ENCODE measurements at places on chromosomes 2 and 18.

DNA sequence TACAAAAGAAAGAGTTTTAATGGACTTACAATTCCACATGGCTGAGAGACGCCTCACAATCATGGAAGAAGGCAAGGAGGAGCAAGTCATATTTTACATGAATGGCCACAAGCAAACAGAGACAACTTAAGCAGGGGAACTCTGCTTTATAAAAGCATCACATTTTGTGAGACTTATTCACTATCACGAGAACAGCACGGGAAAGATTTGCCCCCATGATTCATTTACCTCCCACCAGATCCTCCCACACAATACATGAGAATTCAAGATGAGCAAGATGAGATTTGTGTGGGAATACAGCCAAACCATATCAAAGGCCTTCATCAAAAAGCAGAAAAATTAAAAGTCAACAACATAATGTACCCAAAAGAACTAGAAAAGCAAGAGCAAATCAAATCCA is 111.0 kb upstream of the RPRM start:
- no peak for DNase-seq

DNA sequence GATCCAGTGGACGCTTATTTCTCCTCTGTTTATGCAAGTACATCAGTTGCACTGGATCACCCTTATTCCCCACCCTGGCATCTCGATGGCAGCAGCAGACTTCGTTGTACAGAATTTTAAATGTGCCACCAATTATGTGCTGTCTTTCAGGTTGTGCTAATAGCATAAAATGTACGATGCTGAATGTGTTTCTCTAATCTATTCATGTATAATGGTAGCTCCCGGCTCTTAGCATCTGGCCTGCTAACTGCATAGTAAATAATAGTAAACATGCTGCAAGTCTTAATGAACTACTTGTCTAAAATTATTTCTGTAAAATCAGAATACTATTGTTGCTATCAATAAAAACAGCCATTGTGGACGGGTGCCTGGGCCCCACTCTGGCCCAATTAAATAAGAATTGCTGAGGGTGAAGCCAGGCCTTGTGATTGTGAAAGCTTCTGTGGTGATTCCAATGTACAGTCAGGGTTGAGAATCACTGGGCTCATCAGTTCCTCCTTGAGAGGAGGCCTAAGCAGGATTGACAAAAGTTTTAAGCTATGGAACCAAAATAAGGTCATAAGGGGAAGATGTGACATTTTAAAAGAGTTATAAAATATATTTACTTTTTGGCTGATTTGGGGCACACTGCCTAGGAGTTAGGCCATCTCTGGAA is 14.4 kb upstream of the MYO3B start:
- no peak for DNase-seq

DNA sequence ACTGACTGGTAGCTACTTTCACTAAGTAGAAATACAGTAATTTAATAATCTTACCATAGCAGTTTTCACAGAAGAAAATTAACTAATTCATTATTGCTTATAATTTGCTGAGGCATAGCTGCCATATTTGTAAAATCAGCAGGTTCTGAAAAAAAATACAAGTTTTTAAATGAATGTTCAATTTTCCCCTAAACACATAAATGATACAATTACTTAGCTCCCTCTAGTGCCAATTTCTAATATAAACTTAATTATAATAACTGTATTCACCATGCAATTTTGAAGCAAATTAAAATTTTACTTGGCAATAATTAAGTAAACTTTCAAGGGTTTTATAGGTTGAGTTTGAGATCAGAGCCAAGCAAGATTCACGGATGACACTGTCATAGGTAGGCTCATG is 1321.6 kb upstream of the ACVR2A start:
- DNase-seq = no peak

DNA sequence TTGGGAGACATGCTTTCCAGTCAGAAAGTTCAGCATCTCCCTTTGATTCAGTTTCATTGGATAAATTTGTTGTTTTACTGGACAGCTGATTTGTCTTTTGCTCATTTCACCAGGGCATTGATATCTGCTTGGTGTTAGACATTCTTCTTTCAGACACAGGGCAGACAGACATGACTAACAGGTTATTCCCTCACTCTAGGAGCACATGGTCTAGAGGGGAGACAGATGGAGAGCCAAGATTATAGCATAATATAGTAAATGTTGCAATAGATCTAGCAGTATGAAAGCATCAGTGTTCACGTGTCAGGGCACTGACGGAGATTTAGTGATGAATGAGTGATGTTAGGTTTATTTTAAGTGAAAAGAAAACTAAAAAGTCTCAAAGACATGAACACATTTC is 187.0 kb upstream of the CYRIA start:
- DNase-seq = no peak

DNA sequence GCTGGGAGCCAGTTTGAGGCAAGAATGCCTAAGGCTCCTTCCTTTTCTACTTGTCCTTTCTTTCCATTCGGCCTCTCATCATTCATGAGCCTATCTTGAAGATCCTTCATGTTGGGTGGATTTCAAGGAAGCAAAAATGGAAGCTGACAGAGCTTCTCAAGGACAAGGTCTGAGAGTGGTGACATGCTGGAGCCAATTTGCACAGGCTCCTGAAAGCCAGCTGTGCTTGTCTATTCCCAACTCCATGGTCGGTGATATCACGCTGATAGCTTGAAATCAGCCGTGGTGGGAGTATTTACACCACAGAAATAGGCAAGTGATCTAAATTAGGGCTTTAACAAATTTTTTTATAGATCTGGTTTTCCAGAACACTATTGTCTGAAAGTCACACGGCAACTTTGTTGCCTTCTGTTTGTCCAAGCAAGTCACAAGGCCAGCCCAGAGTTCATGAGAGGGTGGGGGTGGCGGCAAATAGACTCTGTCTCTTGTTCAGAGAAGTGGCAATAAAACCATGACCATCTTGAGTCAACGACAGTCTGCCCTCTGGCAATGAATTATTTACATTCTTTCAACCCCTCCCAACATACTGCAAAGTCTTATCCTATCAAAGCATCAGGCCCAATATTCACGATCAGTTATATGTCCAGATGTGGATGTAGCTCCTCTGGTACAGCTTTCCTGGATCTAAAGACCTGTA is 49.9 kb upstream of the SLC35F5 start:
- DNase-seq = no peak

- no peak for DNase-seq
These were observed 2.5 kb upstream of the DNAJC10 start for GRCh38 chr2:182713601-182714000.

- DNase-seq = no peak
These were observed 63.4 kb downstream of the NYAP2 start for GRCh38 chr2:225462945-225463344.

DNA sequence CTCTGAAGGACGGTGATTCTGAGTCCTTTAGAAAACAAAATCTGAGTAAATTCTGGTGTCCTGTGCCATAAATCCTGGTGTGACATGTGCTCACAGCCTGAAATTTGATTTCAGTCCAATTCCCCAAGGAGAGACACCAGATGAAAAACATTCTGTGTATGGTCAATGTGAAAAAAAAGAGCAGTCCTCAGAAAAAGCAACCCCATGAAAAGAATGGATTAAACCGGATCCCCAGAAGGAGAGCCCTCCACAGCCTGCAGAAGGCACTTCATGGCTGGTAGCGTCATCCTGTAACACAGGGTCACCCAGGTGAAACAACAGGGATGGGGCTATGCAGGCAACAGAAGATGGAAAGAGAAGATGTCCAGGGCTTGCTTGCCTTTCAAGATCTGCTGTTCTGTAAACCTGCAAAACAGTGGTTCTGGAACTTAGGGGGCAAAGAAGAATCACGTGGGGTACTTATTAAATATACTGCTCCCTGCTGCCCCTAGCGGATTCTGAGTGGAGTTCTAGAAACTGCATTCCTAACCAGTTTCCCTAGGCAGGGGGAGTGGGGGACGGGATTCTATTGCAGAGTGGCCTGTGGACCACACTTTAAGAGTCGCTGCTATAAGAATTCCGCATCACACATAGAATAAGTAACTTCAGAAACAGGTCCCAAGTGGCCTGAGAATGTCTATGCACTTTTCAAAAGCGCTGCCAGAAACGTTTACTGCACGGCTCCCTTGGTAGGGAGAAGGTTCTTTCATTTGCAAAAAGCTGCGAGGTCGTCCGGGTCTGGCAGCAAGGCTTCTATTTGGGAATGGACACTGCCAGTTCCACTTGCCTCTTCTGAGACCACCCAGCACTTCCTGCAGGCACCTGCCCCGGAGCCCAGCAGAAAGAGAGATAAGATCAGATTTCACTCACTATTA is 118.9 kb upstream of the ARL5A start:
- DNase-seq = no peak

DNA sequence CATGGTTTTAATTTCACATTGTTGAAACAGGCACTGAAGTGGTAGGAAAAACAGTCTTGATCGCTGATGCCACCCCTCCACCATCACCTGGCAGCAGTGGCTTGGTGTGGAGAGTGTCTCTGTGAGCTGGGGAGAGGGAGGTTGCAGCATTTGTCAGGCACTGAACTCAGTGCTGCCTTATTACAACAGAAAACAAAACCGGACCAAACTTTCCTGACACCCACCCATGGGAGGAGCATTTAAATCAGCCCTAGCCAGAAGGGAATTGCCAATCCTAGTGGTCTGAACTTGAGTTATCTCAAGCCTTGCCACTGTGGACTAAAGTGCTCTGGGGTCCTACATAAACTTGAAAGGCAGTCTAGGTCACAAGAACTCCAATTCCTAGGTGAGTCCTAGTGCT is 103.0 kb upstream of the LGALSL start:
- no peak for DNase-seq

DNA sequence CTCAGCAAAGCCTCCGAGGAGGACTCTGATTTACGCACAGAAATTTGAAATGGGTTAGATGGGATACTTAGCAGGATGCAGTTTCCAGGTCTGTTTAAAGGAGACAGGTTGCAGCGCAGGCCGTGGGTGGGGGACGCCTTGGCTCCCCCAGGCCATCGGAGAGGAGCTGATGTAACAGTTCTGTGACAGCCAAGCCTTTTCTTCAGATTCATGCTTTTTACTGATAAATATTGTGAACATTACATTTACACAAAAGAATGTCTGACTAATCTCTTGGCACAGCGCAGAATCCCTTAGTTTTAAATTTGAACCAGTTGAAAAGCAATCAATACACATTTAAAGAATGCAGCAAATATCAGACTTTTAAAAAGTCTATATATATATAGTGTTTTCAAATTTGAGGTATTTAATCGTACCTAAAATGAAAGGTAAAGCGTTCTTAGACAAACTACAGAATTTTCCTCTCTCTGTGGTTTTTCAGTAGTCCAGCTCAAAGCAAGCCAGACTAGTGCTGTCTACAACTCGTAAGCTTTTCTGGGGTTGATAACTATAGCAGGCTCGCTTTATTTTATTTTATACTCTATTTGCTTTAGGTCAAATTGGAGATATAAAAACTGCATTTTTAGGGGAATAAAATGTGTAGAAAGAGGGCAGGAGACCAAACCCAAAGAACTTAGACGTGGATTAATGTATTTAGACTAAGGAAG is 221.9 kb downstream of the PIEZO2 start:
- DNase-seq = no peak

- no peak for DNase-seq
These were observed 107.4 kb downstream of the CPO start for GRCh38 chr2:207046724-207047123.

GRCh38 chr2:128440666-128441340 is 122.1 kb upstream of the HS6ST1 start:
- DNase-seq = no peak

DNA sequence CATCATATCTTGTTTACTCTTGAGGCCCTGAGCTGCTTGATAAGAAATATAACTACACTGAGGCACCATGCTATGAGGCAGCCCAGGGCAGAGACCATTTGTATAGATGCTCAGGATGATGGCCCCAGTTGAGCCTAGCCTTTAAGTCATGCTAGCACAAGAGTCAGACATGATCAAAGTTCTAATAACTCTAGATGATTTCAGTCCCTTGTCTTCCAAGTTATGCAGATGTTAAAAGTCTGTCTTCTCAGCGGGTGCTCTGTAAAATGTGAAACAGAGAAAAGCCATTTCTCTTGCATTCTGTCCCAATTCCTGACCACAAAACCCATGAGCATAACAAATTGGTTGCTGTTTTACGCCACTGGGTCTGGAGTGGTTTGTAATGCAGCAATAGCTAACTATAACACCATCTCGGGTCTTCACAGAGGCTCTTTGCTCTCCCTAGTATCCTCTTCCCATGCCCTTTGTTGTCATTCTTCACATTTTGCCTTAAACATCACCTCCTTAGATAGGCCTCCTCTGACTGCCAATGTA is 49.6 kb downstream of the NXPH2 start:
- no peak for DNase-seq
